ENCODE measurements at places on chromosomes 12 and 14.

- no peaks in the 10 kb centered on the region for H3K27me3 ChIP-seq
- DNase-seq, result no peak
- no peak overlapping the region for H3K4me3 ChIP-seq
- no peaks in the 10 kb centered on the region for H3K4me1 ChIP-seq
- H3K27ac ChIP-seq, result no peak overlapping the region
These were observed 754.1 kb downstream of the NOVA1 start for GRCh38 chr14:25843481-25844470.

DNA sequence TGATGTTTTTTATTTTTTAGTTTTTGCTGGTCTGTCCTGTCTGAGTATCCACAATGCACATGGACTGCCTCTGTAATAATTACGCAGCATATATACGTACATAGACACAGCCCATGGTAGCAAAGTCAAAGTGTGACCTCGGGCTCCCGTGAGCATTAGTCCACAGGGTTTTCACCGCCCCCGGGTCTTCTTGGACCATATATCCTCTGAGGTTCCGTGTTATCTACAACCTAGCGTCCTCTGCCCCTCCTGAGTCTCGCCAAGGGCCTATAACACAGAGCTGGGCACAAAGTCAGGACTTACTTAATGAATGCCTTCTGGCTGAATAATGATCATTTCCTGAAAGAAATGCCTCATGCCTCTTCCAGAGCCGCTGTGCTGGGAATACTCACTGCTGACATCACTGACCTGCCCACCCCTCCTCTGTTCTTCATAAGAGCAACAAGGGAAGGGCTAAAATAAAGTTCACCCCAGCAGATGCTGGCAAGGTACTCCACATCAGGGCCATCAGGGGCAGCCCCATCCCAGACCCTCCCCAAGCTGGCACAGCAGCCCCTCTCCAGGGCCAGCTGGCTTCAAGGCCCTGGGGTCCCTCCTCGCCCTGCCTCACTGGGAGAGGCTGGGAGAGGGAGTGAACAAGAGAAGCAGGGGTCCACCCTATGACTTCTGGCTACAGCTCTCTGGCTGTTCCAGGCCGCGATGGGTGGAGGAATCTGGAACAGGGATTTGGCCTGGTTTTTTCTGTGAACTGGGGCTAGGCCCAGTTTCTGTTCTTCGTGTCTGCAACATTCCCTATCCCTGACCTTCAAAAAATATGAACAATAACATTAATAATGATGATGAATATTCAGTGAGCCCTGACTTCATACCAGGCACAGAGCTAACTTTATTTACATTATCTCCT, 7.9 kb downstream of the HDAC7 start:
- no peak overlapping the region for H3K4me3 ChIP-seq
- no peaks in the 10 kb centered on the region for H3K36me3 ChIP-seq
- DNase-seq, result no peak
- peaks cover 100% of the 10 kb centered on the region for H3K4me1 ChIP-seq
- H3K27ac ChIP-seq, result peak overlapping the region; percentile 96

- H3K4me3 ChIP-seq, result no peak overlapping the region
- H3K27me3 ChIP-seq, result no peaks in the 10 kb centered on the region
- H3K36me3 ChIP-seq, result no peaks in the 10 kb centered on the region
- H3K4me1 ChIP-seq, result no peaks in the 10 kb centered on the region
- no peak overlapping the region for H3K27ac ChIP-seq
These were observed 168.6 kb downstream of the ALX1 start for GRCh38 chr12:85448548-85449139.

DNA sequence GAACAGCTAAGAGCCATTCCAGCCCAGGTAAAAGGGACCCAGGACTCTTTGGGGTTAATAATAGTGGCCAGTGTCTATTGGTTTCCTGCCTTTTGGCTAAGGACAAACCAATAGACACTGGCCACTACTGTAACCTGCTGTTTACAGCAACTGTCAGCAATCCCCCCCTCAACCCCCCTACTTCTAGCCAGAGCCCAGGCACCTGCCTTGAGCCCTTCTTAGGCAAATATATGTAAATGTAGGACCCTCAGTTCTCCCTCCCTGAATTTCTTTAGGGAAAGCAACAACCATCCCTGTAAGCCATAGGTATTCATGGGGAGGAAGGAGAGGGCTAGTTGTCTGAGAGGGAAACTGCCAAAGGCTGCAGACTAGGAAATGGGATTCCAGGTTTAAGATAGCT, 22.3 kb downstream of the HOXC4 start:
- no peaks in the 10 kb centered on the region for H3K36me3 ChIP-seq
- no peak overlapping the region for H3K4me3 ChIP-seq
- no peaks in the 10 kb centered on the region for H3K4me1 ChIP-seq

- DNase-seq, result no peak
- no peak overlapping the region for H3K4me3 ChIP-seq
- no peaks in the 10 kb centered on the region for H3K27me3 ChIP-seq
- H3K27ac ChIP-seq, result no peak overlapping the region
- no peaks in the 10 kb centered on the region for H3K4me1 ChIP-seq
These were observed 171.7 kb downstream of the MIPOL1 start for GRCh38 chr14:37369425-37369824.

- no peak overlapping the region for H3K27ac ChIP-seq
- H3K36me3 ChIP-seq, result peaks cover 45% of the 10 kb centered on the region
- no peaks in the 10 kb centered on the region for H3K27me3 ChIP-seq
- DNase-seq, result no peak
- H3K4me3 ChIP-seq, result no peak overlapping the region
These were observed 245.4 kb downstream of the FOXN3 start for GRCh38 chr14:89171628-89172027.

DNA sequence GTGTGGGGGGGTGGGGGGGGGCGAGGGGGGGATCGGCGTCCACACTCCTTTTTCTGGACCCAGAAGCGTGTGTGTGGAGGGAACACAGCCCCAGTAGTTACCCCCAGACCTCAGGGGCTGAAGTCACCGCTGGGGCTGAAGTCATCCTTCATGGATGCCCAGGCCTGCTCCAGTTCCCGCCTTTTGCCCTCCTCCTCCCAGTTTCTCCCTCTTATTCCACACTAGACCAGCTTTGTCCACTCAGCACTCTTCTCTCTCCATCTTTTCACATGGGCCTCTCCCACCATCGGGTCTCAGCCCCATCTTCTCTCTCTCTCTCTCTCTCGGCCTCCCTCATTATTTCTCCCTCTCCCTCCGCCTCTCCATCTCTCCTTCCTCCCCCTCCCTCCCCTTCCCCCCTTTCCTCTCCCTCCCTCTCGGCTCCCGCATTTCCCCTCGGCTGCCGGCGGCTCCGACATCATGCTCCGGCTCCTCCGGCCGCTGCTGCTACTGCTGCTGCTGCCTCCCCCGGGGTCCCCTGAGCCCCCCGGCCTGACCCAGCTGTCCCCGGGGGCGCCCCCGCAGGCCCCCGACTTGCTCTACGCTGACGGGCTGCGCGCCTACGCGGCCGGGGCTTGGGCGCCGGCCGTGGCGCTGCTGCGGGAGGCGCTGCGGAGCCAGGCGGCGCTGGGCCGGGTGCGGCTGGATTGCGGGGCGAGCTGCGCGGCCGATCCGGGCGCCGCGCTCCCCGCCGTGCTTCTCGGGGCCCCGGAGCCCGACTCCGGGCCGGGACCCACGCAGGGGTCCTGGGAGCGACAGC, at the start of gene P3H3:
TSS of gene P3H3 (plus strand) at position 426 of the 799 bp plus-strand sequence. CDS start at position 460, 34 bp downstream.
- peak within 1 kb of the TSS; percentile 76 for H3K27ac ChIP-seq
- H3K4me1 ChIP-seq, result peaks cover 2% of the 10 kb centered on the region
- peak within 1 kb of the TSS; percentile 95 for H3K4me3 ChIP-seq
- peaks cover 72% of the 10 kb centered on the region for H3K27me3 ChIP-seq
- no peaks in the 10 kb centered on the region for H3K36me3 ChIP-seq
- no peak for DNase-seq

- H3K27me3 ChIP-seq, result no peaks in the 10 kb centered on the region
- no peaks in the 10 kb centered on the region for H3K36me3 ChIP-seq
- H3K4me3 ChIP-seq, result no peak overlapping the region
- no peaks in the 10 kb centered on the region for H3K4me1 ChIP-seq
- no peak overlapping the region for H3K27ac ChIP-seq
- no peak for DNase-seq
These were observed 125.2 kb downstream of the GTF2A1 start for GRCh38 chr14:81095539-81095938.

DNA sequence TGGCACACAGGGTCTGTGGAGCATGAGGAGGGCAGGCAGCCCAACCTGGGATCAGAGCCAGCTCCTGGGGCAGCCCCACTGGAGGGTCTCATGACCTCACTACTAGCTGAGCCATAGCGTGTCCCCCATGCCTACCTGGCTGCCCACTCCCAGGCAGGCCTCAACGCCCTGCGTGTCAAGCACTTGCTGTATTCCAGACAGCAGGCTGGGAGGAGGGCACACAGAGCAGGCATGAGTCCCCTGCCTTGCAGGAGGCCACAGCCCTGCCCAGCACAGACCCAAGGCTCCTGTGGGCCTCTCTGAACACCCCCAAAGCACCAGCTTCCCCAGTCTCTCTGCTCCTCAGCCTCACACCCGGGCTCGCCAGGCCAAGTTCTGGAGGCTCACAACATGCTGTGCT, 64.0 kb downstream of the IQSEC3 start:
- no peak overlapping the region for H3K27ac ChIP-seq
- H3K36me3 ChIP-seq, result no peaks in the 10 kb centered on the region
- no peak overlapping the region for H3K4me3 ChIP-seq
- no peak for DNase-seq

GRCh38 chr14:23013054-23013748, 3.3 kb upstream of the C14orf93 start:
- no peak for DNase-seq
- H3K27me3 ChIP-seq, result no peaks in the 10 kb centered on the region
- H3K27ac ChIP-seq, result no peak overlapping the region
- H3K4me3 ChIP-seq, result no peak overlapping the region

- no peaks in the 10 kb centered on the region for H3K4me1 ChIP-seq
- no peaks in the 10 kb centered on the region for H3K27me3 ChIP-seq
- H3K36me3 ChIP-seq, result peaks cover 48% of the 10 kb centered on the region
- no peak overlapping the region for H3K4me3 ChIP-seq
- DNase-seq, result no peak
- no peak overlapping the region for H3K27ac ChIP-seq
These were observed 43.6 kb downstream of the DYNC1H1 start for GRCh38 chr14:102007916-102008418.

- no peaks in the 10 kb centered on the region for H3K4me1 ChIP-seq
- no peak overlapping the region for H3K27ac ChIP-seq
- no peak for DNase-seq
- H3K27me3 ChIP-seq, result no peaks in the 10 kb centered on the region
These were observed 70.6 kb downstream of the IFT43 start for GRCh38 chr14:76056128-76056527.

DNA sequence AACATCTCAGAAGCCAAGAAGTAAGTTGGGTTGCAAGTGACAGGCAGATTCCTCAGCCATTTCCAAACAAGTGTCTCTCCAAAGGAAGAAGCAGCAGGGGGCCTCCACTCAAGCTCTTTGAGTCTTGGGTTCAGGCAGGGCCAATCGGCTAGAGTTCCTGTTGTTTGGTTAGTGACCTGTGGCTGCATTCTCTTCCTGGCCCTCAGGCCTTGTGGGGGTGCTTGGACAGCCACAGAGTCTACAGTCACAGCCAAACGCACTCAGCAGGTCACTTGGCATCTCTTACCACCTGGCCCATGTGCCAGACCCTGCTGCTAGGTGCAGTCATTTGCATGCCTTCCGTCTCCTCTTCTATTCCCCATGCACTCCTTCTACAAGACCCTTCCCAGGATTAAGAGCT, 353.9 kb downstream of the GRIN2B start:
- H3K27me3 ChIP-seq, result no peaks in the 10 kb centered on the region
- H3K36me3 ChIP-seq, result no peaks in the 10 kb centered on the region
- no peaks in the 10 kb centered on the region for H3K4me1 ChIP-seq
- DNase-seq, result no peak

DNA sequence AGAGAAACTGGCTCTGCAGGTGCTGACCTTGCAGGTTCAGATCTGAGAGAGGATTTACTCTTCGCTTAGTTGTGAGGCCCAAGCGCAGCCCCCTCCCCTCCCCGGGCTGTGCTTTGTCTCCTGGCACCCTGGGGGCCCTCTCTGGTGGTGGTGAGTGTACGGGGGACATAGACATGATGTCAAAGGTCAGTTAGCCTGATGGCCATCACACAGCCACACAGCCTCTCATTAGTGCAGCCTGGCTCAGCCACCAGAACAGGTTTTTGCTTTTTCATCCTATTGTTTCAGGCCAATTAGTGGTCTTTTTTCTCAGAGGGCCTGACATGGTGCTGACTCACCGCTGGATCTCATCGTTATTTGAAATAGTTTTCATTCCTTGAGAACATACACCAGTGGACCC, 437.9 kb downstream of the AACS start:
- H3K36me3 ChIP-seq, result no peaks in the 10 kb centered on the region

DNA sequence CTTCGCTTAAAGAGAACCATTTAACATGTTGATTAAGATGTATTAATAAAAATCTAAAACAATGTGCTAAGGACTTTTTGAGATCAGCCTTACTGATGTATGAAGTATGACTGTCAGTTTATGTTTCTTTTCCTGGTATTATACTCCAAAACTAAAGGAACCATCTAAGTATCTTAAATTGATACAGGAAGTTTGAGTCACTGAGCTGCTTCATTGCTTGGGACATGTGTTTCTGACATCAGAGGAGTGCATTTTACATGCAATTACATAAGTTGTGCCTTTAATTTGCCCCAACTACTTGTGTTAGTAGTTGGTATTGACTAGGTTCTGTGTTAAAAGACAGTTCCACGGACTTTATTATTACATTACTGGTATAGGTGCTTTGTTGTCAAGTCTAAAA, 50.9 kb downstream of the PROX2 start:
- no peak for DNase-seq
- H3K4me1 ChIP-seq, result no peaks in the 10 kb centered on the region
- H3K27me3 ChIP-seq, result no peaks in the 10 kb centered on the region
- H3K4me3 ChIP-seq, result no peak overlapping the region
- H3K27ac ChIP-seq, result no peak overlapping the region

DNA sequence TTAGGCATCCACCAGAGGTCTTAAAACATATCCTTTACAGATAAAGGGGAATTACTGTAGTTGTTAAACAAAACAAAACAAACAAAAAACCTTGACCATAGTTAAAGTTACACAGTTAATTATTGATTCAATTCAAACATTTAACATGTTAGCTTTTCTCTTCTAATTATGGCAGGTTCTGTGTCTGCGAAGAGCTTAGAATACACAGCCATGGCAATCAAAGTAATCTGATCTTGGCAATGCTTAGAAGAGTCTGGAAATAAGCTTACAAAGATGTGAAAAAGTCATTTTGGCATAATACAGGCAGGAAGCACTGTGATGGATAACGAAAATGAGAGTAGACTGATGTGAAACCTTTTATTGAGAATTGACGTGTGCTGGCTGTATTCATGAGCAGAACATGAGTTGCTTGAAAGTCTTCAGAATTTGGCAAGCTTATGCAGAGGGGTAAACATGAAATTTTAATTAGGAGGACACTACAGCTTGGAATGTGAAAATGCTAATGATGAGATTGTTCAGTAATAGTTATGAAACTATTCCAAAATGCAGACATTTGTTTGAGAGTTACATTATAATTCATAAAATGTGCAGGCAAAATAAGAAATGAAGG, 629.6 kb downstream of the FSCB start:
- no peak for DNase-seq
- no peaks in the 10 kb centered on the region for H3K4me1 ChIP-seq
- H3K27ac ChIP-seq, result no peak overlapping the region
- no peak overlapping the region for H3K4me3 ChIP-seq

DNA sequence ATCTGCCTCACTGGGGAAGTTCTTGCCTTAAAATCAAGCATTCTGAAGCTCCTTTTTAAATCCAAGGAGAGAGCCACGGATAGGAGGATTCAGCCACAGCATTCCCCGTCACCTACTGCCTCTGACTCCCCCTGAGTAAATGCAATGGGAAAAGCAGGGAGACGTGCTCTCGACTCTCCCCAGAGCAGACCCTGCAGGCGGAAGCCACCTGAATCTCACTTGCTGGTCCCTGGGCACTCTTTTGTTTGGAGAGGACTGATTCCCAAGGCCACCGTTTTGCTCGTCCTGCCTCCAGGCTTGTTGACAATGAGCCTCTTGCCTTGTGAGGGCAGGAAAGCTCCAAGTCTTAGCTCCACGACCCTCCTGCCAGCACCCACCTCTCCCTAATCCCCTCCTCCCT, 204.5 kb downstream of the SLC15A4 start:
- H3K27me3 ChIP-seq, result no peaks in the 10 kb centered on the region
- H3K36me3 ChIP-seq, result no peaks in the 10 kb centered on the region
- DNase-seq, result no peak
- H3K4me1 ChIP-seq, result no peaks in the 10 kb centered on the region

Measured in esophagus squamous epithelium (tissue), 5 donors.